ENCODE measurements at places on chromosomes 5 and 9. TPM values are rescaled to one million over a fixed set of nuclear protein-coding genes. Genes with fewer than 3 reads are reported as not detected.

SPATA31C1 gene
- total RNA-seq, result under 0.01 TPM

UBE2QL1 gene
- under 0.01 TPM for total RNA-seq

TYRP1 gene
- total RNA-seq, result not detected

DNA sequence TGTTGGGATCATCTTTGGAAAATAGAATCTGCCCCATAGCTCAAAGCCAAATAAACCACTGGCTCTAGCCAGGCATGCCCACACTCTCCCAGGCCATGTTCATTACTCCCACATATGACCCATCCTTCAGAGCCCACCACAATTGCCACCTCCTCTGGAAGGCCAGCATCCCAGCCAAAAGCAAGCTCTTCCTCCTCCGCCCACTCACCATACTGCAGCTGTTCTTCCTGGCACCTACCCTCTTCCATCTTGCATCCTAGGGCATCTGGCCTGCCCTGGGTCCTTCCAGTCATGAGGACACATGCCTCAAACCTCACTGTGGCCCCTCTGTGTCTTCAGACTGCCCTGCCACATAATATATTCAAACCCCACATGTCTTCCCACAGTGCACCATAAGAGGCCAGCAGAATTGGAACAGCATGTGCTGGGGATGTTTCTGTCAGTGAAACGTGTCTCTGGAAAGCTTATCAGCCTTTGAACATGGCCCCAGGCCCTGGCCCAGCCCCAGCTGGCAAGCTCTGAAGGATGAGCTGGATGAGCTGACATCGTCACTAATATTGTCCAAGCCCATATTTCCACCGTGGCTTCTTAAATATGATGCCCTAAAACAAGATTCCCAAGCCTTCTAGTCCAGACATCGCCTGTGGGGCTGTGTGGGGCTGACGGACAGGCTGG is 230.8 kb downstream of the AGTPBP1 start:
- no peak for DNase-seq

DNA sequence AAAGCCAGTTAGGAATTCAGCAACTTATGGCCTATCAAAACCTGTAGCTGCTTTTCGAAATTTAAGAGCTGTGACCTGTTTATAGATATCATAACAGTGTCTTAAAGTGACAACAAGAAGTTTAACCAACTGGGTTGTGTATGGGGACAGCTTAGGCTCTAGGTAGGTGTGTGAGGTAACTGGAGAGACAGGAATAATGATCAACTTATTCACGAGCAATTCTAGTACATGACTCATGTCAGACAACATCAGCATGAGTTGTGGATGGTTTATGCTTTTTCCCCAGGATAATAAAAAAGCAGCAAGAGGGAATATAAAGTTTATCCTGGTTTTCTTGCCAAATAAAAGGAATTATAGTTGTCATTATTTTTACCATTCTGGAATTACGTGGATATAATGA is 88.6 kb downstream of the GDNF start:
- DNase-seq, result no peak

GRCh38 chr9:81622471-81623255 is 66.7 kb downstream of the TLE1 start:
- no peak for DNase-seq

- DNase-seq, result no peak
Observed at GRCh38 chr5:180329138-180329435, 24.0 kb downstream of the GFPT2 start.

GRCh38 chr9:73437758-73438157 is 286.1 kb downstream of the ANXA1 start:
- DNase-seq, result no peak

GRCh38 chr9:124392871-124393460 is 22.3 kb downstream of the PSMB7 start:
- no peak for DNase-seq

DNA sequence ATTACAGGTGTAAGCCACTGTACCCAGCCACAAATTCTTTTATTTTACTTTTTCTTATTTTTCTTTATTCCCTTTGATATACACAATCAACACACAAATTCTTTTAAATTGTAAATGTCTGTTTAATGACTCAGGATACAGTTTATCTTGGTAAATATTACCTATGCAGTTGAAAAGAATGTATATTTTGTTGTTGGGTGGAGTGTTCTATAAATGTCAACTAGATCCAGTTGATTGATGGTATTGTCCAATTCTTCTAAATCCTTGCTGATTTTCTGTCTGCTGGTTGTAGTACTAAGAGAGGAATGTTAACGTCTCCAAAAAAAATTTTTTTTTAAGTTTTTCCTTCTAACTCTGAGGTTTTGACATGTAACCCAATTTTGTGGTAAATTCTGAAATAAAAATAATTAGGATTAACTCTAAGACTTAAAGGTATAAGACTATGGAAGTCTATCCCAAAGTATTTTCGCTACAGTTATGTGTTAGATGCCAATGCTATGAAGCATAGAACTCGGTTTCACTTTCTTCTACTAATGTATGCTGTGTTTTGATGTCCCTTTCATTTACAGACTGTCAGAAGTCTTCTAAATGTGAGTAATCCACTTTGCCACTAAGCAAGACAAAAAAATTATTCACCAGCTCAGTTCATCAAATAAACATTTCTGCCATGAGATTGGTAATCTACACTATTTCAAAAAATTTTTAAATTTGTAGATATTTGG is 720.2 kb upstream of the C9orf72 start:
- DNase-seq, result no peak

DNA sequence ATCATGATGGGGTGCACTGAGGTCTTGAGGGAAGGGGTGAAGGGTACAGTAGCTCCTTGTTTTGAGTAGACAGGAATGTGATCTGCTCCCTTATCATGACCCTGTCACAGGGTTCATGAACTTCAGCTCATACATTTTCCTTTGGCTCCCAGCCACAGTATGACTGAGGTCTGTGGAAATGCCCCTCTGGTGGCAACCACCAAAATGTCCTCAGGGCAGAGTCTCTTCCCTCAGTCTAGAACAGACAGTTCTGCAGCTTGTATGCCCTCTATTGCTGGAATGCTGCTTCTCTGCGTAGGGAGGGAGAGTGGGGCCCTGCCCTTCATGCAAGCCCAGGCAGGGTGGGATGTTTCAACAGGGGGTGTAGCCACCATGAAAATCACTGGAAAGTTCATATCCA is 53.8 kb upstream of the SNCAIP start:
- DNase-seq, result no peak

DNA sequence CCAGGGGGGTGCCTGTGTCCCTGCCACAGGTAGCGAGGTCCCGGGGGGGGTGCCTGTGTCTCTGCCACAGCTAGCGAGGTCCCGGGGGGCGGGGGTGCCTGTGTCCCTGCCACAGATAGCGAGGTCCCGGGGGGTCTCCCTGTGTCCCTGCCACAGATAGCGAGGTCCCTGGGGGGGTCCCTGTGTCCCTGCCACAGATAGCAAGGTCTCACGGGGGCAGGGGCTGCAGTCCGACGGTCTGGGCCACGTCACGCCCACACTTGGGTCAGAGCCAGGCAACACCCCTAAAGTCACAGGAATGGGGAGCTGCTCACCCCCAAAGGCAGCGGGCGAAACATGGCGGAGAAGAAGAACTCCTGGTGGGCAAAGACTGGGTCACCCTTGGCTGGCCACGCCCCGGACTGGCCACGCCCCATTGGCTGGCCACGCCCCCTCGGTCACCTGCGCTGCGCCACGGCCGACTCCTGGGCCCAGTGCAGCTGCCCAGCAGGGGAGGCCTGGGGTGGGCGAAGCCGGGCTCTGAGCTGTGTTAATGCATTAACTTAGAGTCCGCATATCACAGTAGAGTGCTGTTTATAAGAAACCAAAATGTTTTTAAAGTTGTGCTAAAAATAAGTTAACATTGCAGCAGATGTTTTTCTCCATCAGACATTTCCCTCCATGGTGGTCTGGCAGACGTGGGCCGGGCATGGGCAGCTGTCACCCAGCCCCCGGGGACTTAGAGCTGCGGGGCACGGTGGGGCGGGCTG is 7.0 kb downstream of the NOXA1 start:
- DNase-seq, result no peak

- peak; percentile 19 for DNase-seq
Observed at GRCh38 chr5:59919484-59919883, 26.0 kb upstream of the PDE4D start.

- DNase-seq, result no peak
Observed at GRCh38 chr5:139809331-139809810, 13.8 kb downstream of the PSD2 start.

DNA sequence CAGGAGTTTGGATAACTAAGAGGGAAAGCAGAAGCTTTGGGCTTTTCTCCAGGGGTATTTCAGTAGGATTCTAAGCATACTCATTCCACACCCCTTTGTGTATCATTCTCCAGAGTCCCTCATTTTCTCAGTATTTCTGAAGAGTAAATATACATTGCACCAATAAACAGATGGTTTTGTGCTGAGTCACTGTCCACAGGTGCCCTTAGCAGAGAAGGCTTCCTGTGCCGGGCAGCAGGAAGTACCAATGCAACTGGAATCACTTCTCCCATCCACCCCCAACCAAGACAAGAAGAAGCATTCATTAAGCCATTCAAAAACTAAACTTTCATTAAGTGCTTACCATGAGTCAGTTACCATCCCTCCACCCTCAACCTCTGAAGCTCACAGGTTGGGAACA is 3.6 kb upstream of the CCNJL start:
- DNase-seq, result no peak

DNA sequence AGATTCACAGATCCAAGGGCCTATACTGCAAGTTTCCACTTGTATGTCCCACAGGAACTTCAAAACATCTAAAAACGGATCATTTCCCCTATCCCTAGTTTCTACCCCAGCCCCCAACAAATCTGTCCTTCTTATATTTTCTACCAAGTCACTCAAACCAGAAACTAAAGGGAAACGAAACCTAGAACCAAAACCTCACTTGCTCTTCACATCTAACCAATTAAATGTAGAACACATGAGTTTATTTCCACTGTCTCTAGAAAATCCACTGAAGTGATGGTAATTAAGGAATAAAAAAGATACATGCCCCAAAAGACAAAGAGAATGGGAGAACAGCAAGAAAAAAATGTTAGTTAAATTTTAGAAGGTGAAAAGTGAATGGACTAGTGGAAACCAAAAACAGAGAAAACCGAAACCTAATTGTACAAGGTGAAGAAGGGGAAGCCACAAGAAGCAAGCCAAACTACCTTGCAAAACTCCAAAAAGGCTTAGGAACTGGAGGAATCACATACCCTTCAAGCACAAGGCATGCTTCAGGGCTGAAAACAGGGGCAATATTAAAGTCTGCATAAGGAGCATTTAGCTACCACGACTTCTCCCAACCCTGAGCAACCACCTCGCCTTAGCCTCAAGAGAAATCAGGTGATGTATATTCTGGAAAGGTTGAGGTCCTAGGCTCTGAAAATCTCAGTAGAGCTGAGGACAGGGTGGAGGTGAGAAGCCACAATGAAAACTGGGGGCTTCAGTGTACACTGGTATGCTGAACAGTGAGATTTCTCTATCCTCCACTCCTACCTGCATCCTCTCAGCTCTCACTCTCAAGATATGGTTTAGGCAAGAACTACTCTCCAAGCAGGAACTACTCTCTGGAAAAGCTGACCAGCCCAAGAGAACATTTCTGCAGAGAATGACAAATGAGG is 11.1 kb downstream of the SMU1 start:
- no peak for DNase-seq

DNA sequence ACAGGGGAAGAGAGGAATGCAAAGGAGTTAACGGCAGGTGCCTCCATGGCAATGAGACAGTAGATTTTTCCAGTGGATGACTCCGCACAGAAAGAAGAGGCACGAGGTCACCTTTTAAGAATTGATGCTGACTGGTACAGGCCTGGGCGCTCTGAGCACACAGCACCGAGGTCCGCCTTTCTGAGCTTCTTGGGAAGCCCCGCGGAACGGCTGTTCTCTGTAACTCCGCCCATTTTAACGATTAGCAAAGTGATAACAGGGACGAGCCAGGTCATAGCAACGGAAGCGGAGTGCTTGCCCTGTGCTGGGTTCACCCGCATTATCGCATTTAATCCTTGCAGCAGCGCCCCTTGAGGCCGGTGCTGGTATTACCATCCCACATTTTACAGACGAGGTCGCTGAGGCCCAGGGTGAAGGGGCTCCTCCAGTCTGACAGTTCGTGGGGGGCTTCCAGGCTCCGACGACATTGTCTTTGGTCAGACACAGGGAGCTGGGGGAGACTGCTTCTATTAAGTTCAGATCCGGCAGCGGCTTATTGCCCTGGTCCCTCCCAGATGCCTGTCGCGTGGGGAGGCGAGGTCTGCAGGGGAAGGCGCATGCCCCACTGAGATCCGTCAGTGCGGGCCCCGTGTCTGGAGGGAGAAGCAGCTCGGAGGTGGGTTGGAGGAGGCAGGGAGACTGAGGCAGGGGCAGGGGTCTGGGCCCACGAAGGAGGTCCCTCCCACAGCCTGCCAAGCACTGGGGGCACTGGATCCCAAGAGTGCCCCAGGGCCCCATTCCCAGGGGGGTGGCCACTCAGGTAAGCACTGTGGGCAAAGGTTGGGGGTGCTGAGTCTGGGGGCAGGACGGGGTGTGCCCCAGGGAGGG is 22.3 kb upstream of the HMCN2 start:
- DNase-seq, result peak; percentile 70

GRCh38 chr9:129481810-129482511 is 138.9 kb downstream of the C9orf50 start:
- DNase-seq, result no peak

- DNase-seq, result no peak
Observed at GRCh38 chr9:98092613-98092931, 26.4 kb downstream of the TRIM14 start.

DNA sequence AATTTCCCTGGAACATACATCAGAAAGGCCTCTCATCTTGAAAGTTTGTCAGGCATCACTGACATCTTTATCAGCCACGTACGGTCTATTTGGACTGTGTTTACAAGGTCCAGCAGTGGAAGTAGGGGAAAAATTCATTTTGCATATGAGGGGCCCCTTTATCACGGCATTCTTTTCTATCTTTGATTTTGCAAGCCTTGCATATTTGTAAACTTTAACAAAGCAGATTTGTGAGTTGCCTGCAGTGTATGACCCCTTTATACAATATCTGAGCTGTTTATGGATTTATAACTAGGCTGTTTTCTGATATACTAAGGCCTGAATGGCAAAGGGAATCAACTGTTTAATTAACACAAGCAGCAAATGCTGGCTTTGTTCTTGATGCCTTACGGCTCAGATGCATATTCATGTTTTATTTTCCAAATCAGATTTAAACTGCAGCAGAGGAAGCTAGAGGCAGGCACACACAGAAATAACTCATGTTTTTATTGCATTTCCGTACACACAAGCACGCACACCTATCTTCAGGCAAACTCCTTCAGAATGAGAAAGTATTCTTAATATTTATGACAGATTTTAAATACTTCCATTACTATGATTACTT is 61.1 kb downstream of the CD180 start:
- DNase-seq, result no peak

- DNase-seq, result peak; percentile 18
Observed at GRCh38 chr5:171776213-171776612, 9.4 kb upstream of the SMIM23 start.

DNA sequence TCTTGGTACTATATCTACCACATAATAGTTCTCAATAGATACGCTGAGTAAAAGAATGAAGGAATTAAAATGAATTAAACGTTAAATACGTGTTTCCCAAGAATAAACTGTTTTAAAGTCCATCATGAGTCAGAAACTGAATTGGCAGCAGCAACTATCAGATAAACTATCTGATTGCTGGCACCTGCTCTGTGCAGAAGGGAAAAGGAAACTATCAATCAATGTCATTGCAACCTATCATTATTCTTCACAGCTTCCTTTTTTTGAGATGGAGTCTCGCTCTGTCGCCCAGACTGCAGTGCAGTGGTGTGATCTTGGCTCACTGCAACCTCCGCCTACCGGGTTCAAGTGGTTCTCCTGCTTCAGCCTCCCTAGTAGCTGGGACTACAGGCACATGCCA is 8.8 kb upstream of the WDR36 start:
- DNase-seq, result peak; percentile 63

GRCh38 chr9:135773530-135774238 is 71.7 kb downstream of the KCNT1 start:
- DNase-seq, result no peak
